ENCODE measurements at places on chromosomes 12 and 14.

- DNase-seq: no peak
Measured at GRCh38 chr14:74949191-74949601, 6.2 kb downstream of the PGF start.

DNA sequence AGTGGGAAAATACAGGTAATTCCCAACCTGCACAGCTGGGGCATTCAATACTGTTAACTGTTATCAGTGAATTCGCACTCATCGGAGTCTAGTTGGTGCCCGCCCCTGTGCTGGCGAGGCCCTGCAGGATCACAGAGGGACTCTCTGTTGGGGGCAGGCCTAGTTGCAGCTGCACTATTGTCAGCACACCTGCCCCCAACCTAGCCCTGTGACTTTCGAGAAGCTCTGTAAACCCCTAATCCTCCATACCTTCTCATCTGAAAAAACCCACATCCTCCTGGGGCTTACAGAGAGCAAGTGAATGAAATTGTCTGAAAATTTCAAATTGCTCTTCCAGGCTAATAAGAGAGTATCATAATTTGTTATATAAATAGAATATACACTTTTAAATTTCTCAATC lies 132.2 kb upstream of the NUDT4 start:
- no peak for DNase-seq

GRCh38 chr12:80381121-80381520 lies 62.9 kb upstream of the PTPRQ start:
- no peak for DNase-seq

GRCh38 chr12:31362759-31363415 lies 36.9 kb upstream of the SINHCAF start:
- DNase-seq: no peak

GRCh38 chr14:99266181-99267178 lies 5.5 kb downstream of the BCL11B start:
- peak; percentile 59 for DNase-seq

DNA sequence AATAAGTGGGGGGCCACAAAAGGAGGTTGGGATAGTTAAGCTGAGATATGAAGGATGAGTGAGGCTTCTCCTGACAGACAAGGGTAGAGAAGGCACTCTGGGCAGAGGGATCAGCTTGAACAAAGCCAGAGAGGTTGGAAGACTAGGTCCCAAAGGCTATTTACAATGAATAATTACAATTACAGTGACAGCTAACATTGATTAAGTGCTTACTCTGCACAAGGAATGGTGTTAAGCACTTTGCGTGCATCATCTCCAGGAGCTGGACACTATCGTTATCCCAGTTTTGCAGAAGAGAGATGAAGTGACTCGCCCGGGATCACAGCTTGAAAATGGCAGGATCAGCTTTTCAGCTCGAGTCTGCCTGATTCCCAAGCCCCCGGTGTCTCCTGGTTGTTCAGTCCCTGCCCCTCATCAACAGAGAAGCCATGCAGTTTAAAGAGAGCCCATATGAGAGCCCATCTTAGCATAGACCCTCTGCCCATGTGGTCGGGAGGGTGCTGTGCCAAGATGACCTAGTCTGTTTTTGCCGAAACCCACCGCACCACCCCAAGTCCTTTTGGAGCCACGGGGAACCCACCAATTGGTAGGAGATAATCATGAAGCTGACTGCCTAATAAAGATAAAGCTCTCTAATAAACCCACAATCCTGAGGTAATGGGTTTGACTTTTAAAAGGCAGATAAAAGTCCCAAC lies 89.9 kb upstream of the HSPB8 start:
- no peak for DNase-seq

DNA sequence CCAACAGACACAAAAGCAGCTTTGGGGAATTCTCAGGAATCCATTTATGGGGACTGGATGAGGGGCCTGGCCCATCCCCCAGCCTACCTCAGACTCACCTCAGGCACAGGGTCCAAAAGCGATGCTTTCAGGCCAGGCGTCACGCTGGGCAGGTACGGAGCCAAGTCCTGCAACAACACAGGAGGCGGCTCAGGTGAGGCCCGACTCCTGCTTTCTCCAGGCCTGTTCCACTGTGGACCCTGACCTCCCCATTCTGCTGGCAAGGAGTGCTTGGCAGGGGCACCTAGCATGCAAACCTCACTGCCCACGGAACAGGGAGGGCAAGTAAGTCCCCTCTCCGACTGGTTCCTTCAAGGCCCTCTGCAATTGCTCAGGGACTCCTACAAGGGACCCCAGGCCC lies 28.6 kb upstream of the RAB35 start:
- DNase-seq: no peak

GRCh38 chr12:83145325-83145840 lies 458.7 kb downstream of the TMTC2 start:
- DNase-seq: no peak

GRCh38 chr12:120538281-120539156 lies 4.4 kb downstream of the RNF10 start:
- DNase-seq: no peak

DNA sequence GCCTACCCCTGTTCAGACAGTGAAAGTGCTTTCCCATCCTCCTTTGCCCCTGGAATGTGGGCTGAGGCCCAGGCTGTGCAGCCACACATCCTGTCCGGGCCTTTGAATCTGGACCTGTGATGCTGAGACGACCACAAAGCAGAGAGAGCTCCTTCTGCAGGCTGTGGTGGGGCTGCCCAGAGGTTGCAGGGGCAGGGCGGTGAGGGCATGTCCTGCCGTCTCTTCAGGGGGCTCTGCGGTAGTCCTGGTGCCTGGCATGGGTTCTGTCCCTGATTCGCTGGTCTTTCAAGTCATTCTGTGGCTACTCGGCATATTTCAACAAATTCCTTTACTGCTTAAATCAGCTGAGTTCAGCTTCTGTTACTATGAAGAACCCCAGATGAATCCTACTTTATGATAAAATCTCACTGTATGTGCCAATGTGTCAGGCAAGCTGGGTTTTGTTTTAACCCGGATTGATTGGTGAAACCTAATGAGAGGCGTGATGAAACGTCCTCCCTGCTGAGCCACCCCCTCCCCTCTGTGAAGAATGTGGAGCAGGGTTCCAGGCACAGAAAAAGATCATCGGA lies 63.4 kb upstream of the DICER1 start:
- DNase-seq: no peak

DNA sequence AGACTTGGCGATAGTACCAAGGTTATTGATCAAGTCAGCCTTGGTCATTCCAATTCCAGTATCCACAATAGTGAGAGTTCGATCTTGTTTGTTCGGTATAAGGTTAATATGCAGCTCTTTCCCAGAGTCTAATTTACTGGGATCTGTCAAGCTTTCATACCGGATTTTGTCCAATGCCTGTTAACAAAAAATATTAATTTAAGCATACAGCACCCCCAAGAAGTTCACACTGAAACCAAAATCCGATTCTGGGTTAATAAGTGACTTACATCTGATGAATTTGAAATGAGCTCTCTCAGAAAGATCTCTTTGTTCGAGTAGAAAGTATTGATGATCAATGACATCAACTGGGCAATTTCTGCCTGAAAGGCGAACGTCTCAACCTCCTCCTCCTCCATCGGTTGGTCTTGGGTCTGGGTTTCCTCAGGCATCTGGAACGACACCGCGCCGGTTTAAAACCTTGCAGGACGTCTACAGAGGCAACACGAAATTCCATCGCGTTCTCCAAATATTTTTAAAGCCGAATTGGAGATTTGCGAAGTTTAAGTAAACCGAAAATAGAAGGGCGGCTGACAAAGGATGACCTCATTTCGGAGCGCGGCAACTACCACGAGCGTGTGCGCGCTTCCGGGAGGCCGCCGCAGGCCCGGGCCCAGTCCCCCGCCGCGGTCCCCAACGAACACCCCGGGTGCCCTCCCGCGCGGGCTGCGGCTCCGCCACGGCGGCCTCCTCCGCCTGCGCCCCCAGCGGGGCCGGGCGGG lies 716 bp downstream of the HSP90AA1 start:
- no peak for DNase-seq

- DNase-seq: no peak
Measured at GRCh38 chr12:124604264-124604680, 36.9 kb upstream of the NCOR2 start.

GRCh38 chr14:58455593-58456265 lies 28.2 kb downstream of the KIAA0586 start:
- DNase-seq: no peak

- no peak for DNase-seq
Measured at GRCh38 chr12:114403690-114404066, 2.3 kb downstream of the TBX5 start.

DNA sequence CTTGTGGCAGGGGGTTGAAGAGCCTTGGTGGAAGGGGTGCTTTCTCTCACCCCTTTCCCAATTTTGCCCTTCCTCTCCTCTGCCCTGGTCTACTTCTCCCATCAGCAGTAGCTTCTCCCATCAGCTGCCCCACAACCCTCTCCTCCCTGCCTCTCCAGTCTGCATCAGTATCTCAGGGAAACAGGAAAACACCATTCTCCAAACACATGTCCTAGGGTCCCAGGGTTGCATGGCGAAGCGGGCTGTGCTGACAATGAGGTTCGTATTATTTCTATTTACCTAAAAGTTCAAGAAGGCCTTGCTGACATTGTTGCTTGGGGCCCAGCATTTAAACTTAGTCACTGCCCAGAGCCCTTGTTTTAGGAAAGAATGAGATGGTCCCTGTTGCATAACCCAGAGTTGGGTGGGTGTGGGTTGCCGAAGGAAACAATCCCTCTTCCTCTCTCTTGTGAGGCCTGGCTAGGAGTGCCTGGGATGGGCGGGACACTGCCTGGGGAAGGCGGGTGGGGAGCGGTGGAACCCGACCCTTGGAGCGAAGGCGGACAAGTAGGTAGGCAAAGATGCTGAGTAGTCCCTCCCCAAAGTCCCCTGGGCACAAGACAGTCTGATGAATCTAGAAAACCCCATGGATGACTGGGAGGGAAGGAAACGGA lies 1.3 kb upstream of the IGFBP6 start:
- no peak for DNase-seq

GRCh38 chr14:103472939-103473338 lies 49.7 kb downstream of the CKB start:
- DNase-seq: no peak

- no peak for DNase-seq
Measured at GRCh38 chr12:117294189-117294603, 67.2 kb downstream of the NOS1 start.

GRCh38 chr14:80135305-80136088 lies 75.8 kb downstream of the DIO2 start:
- no peak for DNase-seq

DNA sequence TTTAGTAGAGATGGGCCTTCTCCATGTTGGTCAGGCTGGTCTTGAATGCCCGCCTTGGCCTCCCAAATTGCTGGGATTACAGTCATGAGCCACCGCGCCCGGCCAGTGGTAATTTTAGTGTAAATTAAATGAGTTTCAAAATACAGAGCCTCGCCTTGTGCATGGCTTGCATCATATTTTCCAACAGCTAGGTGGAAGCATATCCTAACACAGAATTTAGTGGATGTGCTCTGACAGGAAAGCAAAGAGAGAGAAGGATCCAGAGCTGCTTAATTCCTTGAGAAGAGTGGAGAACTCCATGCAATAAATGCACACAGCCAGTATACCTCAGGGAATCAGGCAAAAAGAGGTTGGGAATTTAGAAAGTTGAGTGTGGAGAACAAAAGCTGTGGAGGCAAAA lies 2.5 kb downstream of the OR6C2 start:
- no peak for DNase-seq

DNA sequence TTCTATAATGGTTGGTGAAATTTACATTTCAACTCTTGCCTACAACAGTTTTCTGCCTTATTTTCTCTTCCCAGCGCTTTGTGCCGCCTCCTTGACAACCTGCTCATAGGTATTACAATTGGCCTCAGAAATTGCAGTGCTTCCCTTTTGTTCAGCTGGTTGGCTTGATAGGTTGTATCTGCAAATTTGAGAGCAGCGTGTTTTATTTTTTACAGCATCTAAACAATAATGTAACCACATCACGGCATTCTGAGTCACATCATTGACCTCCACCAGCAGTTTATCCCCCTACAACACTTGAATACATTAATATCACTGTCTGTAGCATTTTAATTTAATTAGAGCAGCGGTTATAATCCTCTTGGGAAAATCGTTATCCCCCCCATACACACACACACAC lies 99.4 kb downstream of the ETV6 start:
- DNase-seq: no peak

DNA sequence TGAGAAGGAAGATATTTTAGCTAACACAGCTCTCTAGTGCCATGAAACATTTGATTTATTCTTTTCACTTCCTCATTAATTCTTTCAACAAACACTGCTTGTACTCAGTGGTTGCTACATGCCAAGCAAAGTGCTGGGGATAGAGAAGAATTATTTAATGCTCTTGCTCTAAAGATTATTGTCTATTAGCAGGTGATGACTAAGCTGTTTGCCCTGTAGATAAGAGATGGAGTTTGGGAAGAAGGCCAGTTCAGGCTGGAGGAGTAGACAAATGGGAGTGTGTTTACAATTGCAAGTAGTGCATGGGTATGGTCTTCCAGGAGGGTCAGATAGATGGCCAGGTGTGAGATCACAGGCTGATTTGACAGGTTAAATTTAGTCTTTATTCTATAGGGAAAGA lies 99.8 kb upstream of the SEL1L start:
- no peak for DNase-seq

GRCh38 chr14:34231626-34232025 lies 230.4 kb downstream of the SPTSSA start:
- DNase-seq: no peak

GRCh38 chr12:121738340-121738858 lies 25.8 kb downstream of the TMEM120B start:
- DNase-seq: no peak

DNA sequence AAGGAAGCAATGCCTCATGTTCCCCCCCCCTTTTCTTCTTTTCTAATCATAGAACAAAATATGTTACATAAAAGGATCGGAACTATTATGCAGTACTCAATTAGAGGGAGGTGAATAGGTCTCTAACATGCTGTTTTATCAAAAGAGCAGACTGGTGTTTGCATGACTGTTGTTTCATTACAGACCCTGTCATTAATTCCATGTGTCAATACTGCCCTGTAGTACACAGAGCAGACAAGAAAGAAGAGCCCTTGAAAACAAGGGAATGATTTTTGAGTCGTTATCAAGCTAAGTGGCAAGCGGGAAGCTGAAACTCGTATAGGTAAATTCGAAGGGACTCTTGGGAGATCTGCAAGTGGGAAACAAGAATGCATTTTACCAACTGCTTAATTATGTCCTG lies 76.9 kb upstream of the TMEM263 start:
- no peak for DNase-seq

- DNase-seq: no peak
Measured at GRCh38 chr14:68495101-68496039, 297.5 kb downstream of the ZFP36L1 start.

DNA sequence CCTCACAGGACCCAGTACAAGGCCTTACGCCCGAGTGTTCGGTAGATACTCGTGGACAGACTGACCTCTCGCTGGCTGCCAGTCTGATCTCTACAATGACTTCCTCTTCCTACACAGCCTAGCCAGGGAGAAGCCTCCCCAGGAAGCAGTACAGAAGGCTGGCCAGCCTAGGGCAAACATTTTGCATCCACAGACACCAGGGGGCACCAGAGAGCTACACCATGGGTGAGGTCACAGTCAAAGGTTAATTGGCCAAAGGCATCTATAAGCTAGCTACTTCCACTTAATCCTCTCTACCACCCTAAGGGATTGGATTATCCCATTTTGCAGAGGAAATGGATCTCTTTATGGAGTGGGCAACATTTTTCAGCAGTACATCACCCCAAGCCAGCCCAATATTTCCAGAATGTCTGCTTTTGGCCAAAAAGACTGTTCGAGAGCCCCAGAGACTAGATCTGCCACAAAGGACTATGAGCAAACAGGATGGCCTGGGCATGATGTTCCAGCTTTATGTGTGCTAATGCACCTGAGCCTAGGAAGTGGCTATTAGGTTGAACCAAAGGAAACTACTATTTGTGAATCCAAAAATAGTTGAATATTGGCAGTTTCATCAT lies 14.6 kb upstream of the PNMA1 start:
- no peak for DNase-seq
